Progenitor cell of endocrine pancreas (in vitro differentiated cells): ENCODE measurements at places on chromosomes 6 and 20. TPM values are rescaled to one million over a fixed set of nuclear protein-coding genes. Genes with fewer than 3 reads are reported as not detected.

PSMB8 gene
- 0.29 TPM in 1 of 2 replicates, not detected in the other for total RNA-seq

DNA sequence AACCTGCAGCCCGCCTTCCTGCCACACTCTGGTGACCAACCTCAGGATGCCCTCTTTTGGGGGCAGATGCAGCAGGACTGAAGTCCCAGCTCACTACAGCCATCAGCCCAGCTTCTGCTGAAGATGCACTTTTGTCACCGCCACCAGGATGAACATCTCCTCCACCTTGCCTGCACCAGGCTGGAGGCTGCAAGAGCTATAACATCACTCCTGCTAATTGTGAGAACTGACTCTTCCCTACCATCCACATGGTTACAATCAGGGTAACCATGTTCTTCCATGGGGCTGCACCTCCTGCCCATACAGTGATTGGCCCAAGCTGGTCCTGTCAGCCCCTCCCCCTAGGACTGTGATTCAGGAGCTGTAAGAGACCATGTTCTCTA, 2.0 kb upstream of the ACTL10 start:
- H3K27me3 ChIP-seq, result peaks cover 3% of the 10 kb centered on the region
- H3K36me3 ChIP-seq, result peaks cover 11% of the 10 kb centered on the region
- H3K4me1 ChIP-seq, result peaks cover 11% of the 10 kb centered on the region
- DNase-seq, result no peak
- peak overlapping the region; percentile 50 for H3K27ac ChIP-seq

- H3K4me1 ChIP-seq, result peaks cover 26% of the 10 kb centered on the region
- no peak for DNase-seq
- H3K27ac ChIP-seq, result peak overlapping the region; percentile 97
- H3K27me3 ChIP-seq, result no peaks in the 10 kb centered on the region
- peaks cover 8% of the 10 kb centered on the region for H3K36me3 ChIP-seq
- H3K4me3 ChIP-seq, result peak overlapping the region; percentile 86
Measured at GRCh38 chr6:10723567-10723881, 654 bp downstream of the TMEM14C start.

GRCh38 chr20:36835453-36836198, 40.3 kb upstream of the TLDC2 start:
- H3K4me1 ChIP-seq, result peaks cover 4% of the 10 kb centered on the region
- peak overlapping the region; percentile 90 for H3K27ac ChIP-seq
- H3K4me3 ChIP-seq, result peak overlapping the region; percentile 56
- H3K27me3 ChIP-seq, result no peaks in the 10 kb centered on the region

GRCh38 chr20:9243986-9244385, 175.1 kb downstream of the PLCB4 start:
- H3K27ac ChIP-seq, result no peak overlapping the region
- no peak for DNase-seq
- no peaks in the 10 kb centered on the region for H3K36me3 ChIP-seq
- no peak overlapping the region for H3K4me3 ChIP-seq
- H3K4me1 ChIP-seq, result peaks cover 12% of the 10 kb centered on the region

GRCh38 chr6:157045831-157046454, 268.8 kb downstream of the ARID1B start:
- no peaks in the 10 kb centered on the region for H3K27me3 ChIP-seq
- no peak overlapping the region for H3K4me3 ChIP-seq
- no peak for DNase-seq
- peaks cover 5% of the 10 kb centered on the region for H3K4me1 ChIP-seq

DNA sequence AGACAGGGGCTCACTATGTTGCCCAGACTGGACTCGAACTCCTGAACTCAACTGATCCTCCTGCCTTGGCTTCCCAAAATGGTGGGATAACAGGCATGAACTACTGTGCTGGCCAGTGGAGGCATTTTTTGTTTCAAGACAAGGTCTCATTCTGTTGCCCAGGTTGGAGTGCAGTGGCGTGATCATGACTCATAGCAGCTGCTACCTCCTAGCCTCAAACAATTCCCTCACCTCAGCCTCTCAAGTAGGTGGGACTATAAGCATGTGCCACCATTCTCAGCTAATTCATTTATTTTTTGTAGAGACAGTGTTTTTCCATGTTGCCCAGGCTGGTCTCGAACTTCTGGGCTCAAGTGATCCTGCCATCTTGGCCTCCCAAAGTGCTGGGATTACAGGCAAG, 17.2 kb downstream of the ENPP3 start:
- H3K36me3 ChIP-seq, result no peaks in the 10 kb centered on the region
- peaks cover 15% of the 10 kb centered on the region for H3K4me1 ChIP-seq
- no peak overlapping the region for H3K27ac ChIP-seq

DNA sequence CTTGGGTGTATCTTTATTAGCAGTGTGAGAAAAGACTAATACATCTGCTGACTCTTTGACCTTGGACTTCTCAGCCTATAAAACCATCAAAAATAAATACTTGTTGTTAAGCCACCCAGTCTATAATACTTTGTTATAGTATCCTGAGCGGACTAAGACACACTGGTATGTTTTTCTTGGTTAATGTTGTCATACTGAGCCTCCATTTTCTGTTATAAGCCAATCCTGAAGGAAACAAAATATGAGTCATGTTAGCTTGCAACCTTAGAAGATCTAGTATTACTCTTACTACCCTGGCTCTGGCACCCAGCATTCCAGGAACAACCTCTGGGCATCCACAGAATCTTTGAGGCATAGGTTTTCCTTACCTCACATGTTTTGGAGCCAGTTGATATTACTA, 307.2 kb downstream of the FRK start:
- no peaks in the 10 kb centered on the region for H3K4me1 ChIP-seq
- no peaks in the 10 kb centered on the region for H3K27me3 ChIP-seq
- no peak for DNase-seq
- no peaks in the 10 kb centered on the region for H3K36me3 ChIP-seq
- H3K4me3 ChIP-seq, result no peak overlapping the region
- no peak overlapping the region for H3K27ac ChIP-seq

- H3K27me3 ChIP-seq, result no peaks in the 10 kb centered on the region
- peaks cover 7% of the 10 kb centered on the region for H3K4me1 ChIP-seq
- no peak for DNase-seq
- H3K27ac ChIP-seq, result no peak overlapping the region
- no peak overlapping the region for H3K4me3 ChIP-seq
Measured at GRCh38 chr6:148157841-148158240, 184.8 kb upstream of the SASH1 start.

GNAS gene
- 1,570 and 1,613 TPM in 2 replicates for total RNA-seq

DNA sequence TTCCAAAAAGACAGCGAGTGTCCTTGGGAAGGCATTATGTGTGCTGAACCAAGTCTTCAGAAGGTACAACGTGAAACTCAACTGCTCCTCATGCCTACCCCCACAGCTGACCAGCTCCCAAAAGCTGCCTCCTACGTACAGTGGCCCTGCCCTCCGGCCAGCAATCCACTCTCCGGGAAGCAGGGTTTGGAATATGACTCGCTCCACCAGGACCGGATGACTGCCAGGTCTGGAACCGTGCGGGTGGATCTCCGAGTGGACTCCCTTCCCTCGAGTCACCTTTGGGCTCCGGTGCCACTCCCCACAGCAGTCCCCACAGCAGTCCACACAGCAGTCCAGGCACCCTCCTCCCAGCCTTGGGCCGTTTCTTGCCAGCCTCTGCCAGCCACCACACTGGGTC, 4.3 kb downstream of the ZBTB46 start:
- no peak overlapping the region for H3K27ac ChIP-seq
- no peak overlapping the region for H3K4me3 ChIP-seq
- peaks cover 33% of the 10 kb centered on the region for H3K4me1 ChIP-seq
- H3K36me3 ChIP-seq, result peaks cover 3% of the 10 kb centered on the region
- no peaks in the 10 kb centered on the region for H3K27me3 ChIP-seq
- no peak for DNase-seq

PBOV1 gene
- total RNA-seq, result not detected in 2 replicates

- H3K27ac ChIP-seq, result no peak overlapping the region
- no peaks in the 10 kb centered on the region for H3K27me3 ChIP-seq
- no peak for DNase-seq
- H3K4me1 ChIP-seq, result no peaks in the 10 kb centered on the region
Measured at GRCh38 chr6:122869437-122870024, 80.5 kb downstream of the SMPDL3A start.

- H3K4me3 ChIP-seq, result no peak overlapping the region
- no peaks in the 10 kb centered on the region for H3K4me1 ChIP-seq
- DNase-seq, result no peak
- peaks cover 25% of the 10 kb centered on the region for H3K27me3 ChIP-seq
- no peaks in the 10 kb centered on the region for H3K36me3 ChIP-seq
Measured at GRCh38 chr6:436308-437036, 44.9 kb downstream of the IRF4 start.

DNA sequence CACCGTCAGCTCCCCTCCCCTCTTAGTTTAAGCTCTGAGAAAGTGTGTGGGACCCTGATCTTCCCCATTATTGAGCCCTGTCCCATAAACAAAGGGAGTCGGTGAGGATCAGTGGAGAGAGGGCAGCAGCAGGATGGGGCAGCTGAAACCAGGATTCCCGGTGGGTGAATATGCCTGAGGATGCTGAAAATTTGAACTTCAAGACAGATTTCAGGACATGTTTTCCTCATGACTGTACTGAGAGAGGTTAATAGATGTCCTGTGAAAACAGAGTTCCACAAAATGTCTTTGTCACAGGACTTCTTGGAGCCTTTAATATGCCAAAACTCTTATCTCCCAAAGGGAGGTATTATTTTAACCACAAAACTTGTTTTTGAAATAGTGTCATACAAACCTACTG, 53.5 kb upstream of the SLC22A16 start:
- H3K4me3 ChIP-seq, result no peak overlapping the region
- DNase-seq, result no peak
- H3K27ac ChIP-seq, result no peak overlapping the region
- H3K36me3 ChIP-seq, result no peaks in the 10 kb centered on the region
- peaks cover 3% of the 10 kb centered on the region for H3K27me3 ChIP-seq

LAMA4 gene
- total RNA-seq, result 1.1 and 2.1 TPM in 2 replicates

GGT7 gene
- 58.4 and 59.1 TPM in 2 replicates for total RNA-seq

DNA sequence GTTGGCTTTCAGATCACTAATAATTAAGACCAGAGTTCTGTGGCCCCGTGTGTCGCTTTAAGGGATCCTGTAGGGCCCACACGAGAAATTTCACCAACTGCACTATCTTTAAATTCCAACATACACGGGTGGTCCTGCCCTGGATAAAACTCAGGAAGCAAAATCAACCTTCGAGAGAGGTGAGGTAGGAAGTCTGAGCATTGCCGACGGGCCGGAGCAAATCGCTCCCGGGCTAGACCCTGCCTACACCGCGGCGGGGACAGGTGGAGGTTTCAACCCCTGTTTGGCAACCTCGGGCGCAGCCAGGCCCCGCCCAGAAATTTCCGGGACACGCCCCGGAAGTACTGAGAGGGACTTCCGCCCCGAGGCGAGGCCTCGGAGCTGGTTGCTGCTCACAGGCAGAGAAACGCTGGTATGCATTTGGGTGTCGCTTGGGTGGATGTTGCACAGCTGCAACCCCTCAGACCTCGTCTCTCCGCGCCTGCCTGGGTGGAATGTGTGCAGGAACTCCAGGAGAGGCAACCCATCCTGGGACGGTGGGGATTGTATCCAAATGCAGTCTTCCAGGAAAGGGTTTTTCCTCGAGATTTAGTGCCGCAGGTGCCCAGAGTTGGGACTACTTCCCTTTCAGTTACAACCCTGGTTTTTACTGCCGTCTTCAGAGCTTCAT, 19.9 kb downstream of the ZKSCAN8 start:
- no peak overlapping the region for H3K27ac ChIP-seq
- peaks cover 2% of the 10 kb centered on the region for H3K4me1 ChIP-seq
- peaks cover 5% of the 10 kb centered on the region for H3K27me3 ChIP-seq
- peak overlapping the region; percentile 69 for H3K4me3 ChIP-seq
- peaks cover 35% of the 10 kb centered on the region for H3K36me3 ChIP-seq
- peak; percentile 32 for DNase-seq

DNAH8 gene
- total RNA-seq, result 0.12 and 0.13 TPM in 2 replicates

PRDM13 gene
- total RNA-seq, result not detected in 2 replicates

CRIP3 gene
- 2.3 and 2.4 TPM in 2 replicates for total RNA-seq

- no peaks in the 10 kb centered on the region for H3K36me3 ChIP-seq
- DNase-seq, result no peak
- no peak overlapping the region for H3K4me3 ChIP-seq
- peaks cover 5% of the 10 kb centered on the region for H3K27me3 ChIP-seq
- H3K4me1 ChIP-seq, result no peaks in the 10 kb centered on the region
- H3K27ac ChIP-seq, result no peak overlapping the region
Measured at GRCh38 chr20:5670036-5670536, 80.1 kb upstream of the SHLD1 start.

GRCh38 chr20:9281803-9282202, 212.9 kb downstream of the PLCB4 start:
- H3K4me1 ChIP-seq, result peaks cover 12% of the 10 kb centered on the region
- H3K27ac ChIP-seq, result no peak overlapping the region
- H3K27me3 ChIP-seq, result no peaks in the 10 kb centered on the region
- no peaks in the 10 kb centered on the region for H3K36me3 ChIP-seq

- no peaks in the 10 kb centered on the region for H3K27me3 ChIP-seq
- DNase-seq, result no peak
- no peak overlapping the region for H3K4me3 ChIP-seq
- no peak overlapping the region for H3K27ac ChIP-seq
- no peaks in the 10 kb centered on the region for H3K36me3 ChIP-seq
Measured at GRCh38 chr6:166078294-166078693, 89.4 kb downstream of the TBXT start.

- no peaks in the 10 kb centered on the region for H3K36me3 ChIP-seq
- no peak overlapping the region for H3K27ac ChIP-seq
- H3K4me3 ChIP-seq, result no peak overlapping the region
- no peaks in the 10 kb centered on the region for H3K27me3 ChIP-seq
- peaks cover 2% of the 10 kb centered on the region for H3K4me1 ChIP-seq
Measured at GRCh38 chr6:16355238-16355637, 116.9 kb downstream of the GMPR start.

GRCh38 chr6:41367700-41368099, 32.3 kb downstream of the NCR2 start:
- H3K27ac ChIP-seq, result peak overlapping the region; percentile 89
- peaks cover 15% of the 10 kb centered on the region for H3K4me1 ChIP-seq
- no peaks in the 10 kb centered on the region for H3K36me3 ChIP-seq
- peaks cover 65% of the 10 kb centered on the region for H3K27me3 ChIP-seq

DNA sequence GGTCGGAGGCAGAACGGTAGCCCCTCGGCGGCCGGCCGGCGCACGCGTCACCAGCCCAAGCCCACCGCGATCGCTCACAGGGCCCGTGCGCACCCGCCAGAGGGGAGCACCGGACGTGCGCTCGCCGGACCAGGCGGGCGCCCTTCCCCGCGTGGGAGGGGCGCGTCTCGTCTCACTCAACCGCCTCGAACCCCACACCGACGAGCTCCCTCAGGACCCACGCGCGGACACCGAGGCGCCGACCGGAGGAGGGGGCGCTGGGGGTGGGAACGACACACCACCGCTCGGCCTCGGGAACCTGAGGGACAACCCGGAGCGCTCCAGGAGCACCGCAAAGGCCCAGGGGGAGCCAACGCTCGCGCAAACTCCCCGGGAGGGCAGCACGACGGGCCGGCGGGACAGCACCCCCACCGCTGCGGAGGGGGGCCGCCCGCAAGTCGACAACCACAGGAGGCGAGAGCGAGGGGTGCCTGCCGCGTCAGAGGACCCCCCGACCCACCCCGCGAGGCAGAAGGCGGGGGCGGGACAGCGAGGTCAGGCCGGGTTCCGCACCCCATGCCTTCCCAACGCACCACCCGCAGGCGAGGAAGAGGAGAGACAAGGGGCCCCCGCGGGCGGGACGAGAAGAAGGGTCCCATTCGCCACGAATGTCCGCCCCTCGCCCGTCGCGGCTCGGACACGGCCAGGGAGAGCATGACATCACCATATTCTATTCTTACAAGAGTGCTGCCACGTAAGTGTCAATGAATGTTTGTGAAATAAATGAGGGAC, 512.7 kb upstream of the ZNF337 start:
- no peak overlapping the region for H3K27ac ChIP-seq
- H3K4me3 ChIP-seq, result peak overlapping the region; percentile 20
- H3K36me3 ChIP-seq, result no peaks in the 10 kb centered on the region

GRCh38 chr6:73704798-73705197, 8.8 kb downstream of the CD109 start:
- H3K36me3 ChIP-seq, result no peaks in the 10 kb centered on the region
- H3K27ac ChIP-seq, result no peak overlapping the region
- no peaks in the 10 kb centered on the region for H3K4me1 ChIP-seq
- DNase-seq, result no peak
- H3K27me3 ChIP-seq, result no peaks in the 10 kb centered on the region
